Activated CD8-positive, alpha-beta T cell treated with anti-CD3 and anti-CD28 coated beads, Interleukin-2, amount 10 ng/mL, durations not matched to agents 7 days and 5 days (primary cell): ENCODE measurements at places on chromosomes 12 and 14. TPM values are rescaled to one million over a fixed set of nuclear protein-coding genes. Genes with fewer than 3 reads are reported as not detected.

Gene MUCL1
- total RNA-seq, result not detected

Gene AQP2
- not detected for total RNA-seq

Gene DPPA3
- total RNA-seq, result not detected

Gene HOXC9
- not detected for total RNA-seq

Gene MYBPC1
- total RNA-seq, result not detected

Gene SMIM41
- total RNA-seq, result not detected

Gene ETFBKMT
- 1.4 TPM for total RNA-seq

Gene KIF26A
- total RNA-seq, result 0.26 TPM

Gene SYT1
- total RNA-seq, result not detected

Gene KCNH3
- 5.1 TPM for total RNA-seq

Gene ALG10
- total RNA-seq, result 15.7 TPM

Gene GLIPR1L2
- not detected for total RNA-seq

Gene LIN7A
- total RNA-seq, result not detected

Gene APOLD1
- 11.1 TPM for total RNA-seq

Gene TMEM63C
- total RNA-seq, result 0.73 TPM

Gene CAND1
- total RNA-seq, result 165 TPM

Gene MAP3K9
- 6.7 TPM for total RNA-seq

Gene ATXN7L3B
- 25.2 TPM for total RNA-seq

Gene METAP2
- 69.4 TPM for total RNA-seq

Gene SAMD4A
- 3.6 TPM for total RNA-seq

Gene GALNT16
- not detected for total RNA-seq

Gene CLEC2A
- total RNA-seq, result not detected

Gene NUMB
- total RNA-seq, result 37.7 TPM

Gene GPR84
- 0.32 TPM for total RNA-seq

Gene SMIM10L1
- total RNA-seq, result 9.5 TPM
